ENCODE measurements at places on chromosomes 6 and 20.
A peak's percentile ranks its signal among the peaks of the same experiment; 100 is the strongest.

DNA sequence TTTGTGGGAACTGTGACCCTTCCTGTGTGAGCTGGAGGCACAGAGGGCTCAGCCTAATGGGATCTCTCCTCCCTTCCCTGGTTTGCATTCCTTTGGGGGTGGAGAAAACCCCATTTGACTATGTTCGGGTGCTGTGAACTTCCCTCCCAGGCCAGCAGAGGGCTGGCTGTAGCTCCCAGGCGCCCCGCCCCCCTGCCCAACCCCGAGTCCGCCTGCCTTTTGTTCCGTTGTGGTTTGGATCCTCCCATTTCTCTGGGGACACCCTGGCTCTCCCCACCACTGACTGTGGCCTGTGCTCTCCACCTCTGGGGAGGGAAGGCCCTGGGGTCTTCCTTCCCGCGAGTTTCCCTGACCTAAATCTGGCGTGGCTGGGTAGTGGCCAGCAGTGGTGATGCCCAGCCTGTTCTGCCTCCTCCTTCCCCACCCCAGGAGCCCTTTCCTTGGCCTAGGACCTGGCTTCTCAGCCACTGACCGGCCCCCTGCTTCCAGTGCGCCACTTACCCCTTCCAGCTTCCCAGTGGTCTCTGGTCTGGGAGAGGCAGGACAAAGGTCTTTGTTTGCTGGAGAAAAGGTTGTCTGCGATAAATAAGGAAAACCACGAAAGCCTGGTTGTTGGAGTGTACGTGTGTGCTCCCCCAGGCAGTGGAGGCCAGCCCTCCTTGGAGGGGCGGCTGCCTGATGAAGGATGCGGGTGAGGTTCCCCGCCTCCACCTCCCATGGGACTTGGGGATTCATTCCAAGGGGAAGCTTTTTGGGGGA lies 4.9 kb downstream of the VEGFA start:
- peak; percentile 57 for DNase-seq

- DNase-seq: peak; percentile 87
Measured at GRCh38 chr6:159203304-159204005, 34.3 kb downstream of the FNDC1 start.

DNA sequence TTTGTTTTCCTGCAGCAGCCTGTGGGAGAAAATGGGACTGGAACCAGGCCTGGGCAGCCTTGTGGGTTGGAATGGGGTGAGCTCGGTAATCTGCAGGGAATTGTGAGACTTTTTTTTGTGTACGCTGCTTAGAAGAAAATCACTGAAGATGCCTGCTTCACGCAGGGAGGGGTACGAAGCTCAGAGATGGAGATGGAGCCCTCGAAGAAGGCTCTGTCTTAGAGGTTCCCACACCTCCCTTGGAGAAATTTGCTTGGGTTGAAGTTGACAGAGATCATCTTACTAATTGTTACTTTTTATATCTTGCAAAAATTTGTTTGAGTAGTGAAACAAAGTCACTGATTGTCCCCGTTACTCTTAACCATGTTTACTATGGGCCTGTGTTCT lies 894 bp downstream of the PYGB start:
- peak; percentile 23 for DNase-seq

DNA sequence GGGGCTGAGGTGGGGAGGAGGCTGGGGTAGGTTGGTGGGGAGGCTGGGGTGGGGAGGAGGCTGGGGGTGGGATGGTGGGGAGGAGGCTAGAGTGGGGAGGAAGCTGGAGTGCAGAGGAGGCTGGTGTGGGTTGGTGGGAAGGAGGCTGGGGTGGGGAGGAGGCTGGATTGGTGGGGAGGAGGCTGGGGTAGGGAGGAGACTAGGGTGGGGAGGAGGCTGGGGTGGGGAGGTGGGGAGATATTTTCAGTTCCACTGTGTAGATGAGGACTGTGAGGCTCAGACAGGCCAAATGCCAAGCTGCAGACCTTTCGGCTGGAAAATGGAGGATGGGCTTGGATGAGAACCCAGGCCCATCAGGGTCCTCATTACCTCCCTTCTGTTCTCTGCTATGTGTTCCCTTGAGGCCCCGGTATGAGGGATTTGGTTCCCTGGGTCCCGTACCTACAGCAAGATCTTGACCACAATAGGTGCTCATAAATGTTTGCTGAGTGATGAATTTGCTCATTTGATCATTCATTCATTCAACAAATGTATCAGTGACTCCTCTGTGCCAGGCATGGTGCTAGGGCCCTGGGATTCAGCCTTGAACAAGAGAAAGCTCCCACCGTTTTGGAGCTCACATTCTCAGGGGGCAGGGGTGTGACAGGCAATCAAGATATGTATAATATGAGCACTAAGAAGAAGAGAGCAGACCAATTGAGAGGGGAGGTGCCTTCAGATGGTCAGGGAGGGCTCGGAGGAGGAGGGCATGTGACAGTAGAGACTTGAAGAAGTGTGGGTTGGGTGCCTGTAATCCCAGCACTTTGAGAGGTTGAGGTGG lies 36.1 kb upstream of the NOL4L start:
- DNase-seq: no peak

GRCh38 chr20:55095745-55096400 lies 620.5 kb downstream of the DOK5 start:
- peak; percentile 2 for DNase-seq

GRCh38 chr20:20628314-20628713 lies 84.1 kb downstream of the RALGAPA2 start:
- DNase-seq: no peak

DNA sequence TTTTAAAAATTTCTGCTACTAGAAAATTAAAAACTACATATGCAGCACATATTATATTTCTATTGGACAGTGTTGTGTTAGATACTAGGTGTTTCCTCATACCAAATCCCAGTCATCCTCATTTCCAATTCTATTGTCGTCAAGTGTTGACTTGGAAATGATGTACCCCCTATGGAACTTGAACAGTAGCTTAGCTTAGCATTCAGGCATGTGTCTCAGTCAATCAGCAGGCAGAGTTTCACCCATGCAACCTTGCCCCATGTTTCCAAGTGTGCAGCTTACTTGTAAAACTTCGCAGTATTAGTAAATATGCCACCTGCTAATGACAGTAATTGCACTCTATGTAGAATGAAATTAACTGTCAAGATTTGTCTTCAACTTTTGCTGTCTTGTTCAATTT lies 59.5 kb downstream of the SAMD3 start:
- DNase-seq: no peak

- peak; percentile 86 for DNase-seq
Measured at GRCh38 chr6:158042245-158042798, 60.7 kb downstream of the SYNJ2 start.

DNA sequence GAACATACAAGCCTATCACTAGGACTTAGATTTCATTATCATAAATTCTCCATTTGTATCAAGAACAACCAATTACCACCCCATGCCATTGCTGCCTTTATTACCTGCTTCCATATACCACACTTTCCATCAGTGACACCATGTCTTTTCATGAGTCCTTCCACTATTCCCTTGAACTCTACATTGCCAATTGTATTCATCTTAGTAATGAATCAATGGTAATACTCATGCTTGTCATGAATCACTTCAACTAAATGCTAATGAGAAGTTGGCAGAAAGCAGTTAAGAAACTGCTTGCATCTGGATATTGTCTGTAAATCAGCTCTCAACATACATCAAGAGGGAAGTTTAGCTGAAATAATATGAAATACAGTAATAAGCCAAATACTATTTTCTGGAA lies 61.2 kb upstream of the RNF217 start:
- no peak for DNase-seq

DNA sequence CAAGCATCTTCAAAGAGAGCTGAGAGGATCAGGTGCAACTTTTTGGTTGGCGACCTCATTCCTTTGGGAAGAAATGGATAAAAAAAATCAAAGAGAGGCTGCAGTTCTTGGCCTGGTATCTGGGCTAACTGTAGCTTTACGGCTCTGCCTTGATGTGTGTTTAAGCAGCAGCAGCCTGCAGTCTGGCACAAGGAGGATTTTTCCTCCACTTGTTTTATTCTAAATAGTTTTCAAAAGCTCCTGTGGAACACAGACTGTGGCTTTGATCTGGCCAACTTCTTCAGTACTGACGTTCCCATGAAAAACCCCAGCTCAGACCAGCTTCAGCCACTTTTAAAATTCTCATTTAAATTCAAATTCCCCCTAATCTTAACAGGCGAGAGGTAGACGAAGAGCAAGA lies 137.3 kb downstream of the HDGFL1 start:
- no peak for DNase-seq

DNA sequence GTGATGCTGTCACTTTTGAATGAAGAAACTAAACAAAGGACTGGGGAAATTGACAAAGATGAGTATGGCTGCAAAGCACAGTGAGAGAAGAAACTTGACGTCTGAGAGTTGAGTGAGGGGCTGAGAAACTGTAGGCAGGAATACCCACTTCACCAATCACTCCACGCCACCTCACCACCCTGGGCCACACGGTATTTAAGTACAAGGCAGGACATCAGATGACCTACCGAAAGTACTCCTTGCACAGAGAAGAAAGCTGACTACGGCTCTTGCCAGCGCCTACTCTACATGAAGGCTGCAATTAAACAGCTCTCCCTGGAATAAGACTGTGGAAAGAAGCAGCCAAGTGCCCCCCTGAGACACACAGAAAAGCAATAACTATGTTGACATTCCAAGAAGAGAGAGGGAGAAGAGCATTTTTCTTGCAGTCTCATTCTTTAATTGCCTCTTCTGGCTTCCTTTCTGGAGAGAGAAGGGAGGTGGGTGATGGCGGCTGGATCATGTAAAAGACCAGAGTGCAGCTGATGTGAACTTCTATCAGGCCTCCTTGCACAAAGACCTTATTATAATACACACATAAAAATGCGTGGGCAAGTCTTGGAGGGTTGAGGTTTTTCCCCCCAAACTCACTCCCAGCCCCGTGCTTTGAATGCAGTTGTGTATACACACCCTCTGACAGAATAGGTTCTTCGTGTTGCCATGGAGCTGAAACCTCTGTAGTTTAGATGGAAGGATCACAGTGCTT lies 44.6 kb downstream of the HIVEP2 start:
- DNase-seq: no peak

- DNase-seq: peak; percentile 42
Measured at GRCh38 chr6:22886650-22887581, 317.6 kb downstream of the HDGFL1 start.

DNA sequence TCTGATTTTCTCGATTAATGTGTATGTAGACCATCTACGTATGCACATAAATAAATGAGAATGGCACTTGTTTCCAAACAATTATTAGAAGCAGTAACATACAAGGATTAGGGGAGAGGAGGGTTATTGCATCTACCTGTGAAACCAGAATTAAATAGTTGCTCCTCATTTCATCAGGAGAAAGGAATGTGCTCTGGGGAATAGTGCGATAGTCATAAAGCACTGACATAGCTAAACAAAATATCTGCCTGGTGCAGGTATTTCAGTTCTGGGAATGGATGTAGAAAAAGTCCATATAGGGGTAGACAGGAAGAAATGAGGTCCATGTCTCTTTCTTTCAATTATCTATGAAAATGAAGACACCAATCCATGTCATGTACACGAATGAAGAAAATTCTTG lies 1.6 kb upstream of the ID4 start:
- DNase-seq: no peak

GRCh38 chr6:38208028-38208427 lies 388.5 kb downstream of the ZFAND3 start:
- no peak for DNase-seq

DNA sequence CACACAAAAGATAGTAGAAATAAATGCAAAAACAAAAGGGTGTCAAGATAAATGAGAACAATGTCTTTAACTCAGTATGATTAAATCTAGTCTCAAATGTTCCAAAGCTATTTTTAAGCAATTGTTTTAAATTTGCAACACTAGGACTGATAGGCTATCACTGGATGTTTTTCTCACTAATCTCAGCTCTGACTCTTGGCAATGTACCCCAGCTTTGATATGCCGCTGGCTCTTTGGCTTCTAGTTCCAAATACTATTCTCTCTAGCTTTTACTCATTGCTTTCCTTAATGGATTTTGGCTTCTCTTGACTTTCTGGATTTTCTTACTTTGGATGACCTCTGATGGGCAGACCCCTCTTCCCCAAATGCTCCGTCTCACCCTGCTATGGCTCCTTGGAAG lies 116.0 kb upstream of the SLC35B3 start:
- DNase-seq: no peak

DNA sequence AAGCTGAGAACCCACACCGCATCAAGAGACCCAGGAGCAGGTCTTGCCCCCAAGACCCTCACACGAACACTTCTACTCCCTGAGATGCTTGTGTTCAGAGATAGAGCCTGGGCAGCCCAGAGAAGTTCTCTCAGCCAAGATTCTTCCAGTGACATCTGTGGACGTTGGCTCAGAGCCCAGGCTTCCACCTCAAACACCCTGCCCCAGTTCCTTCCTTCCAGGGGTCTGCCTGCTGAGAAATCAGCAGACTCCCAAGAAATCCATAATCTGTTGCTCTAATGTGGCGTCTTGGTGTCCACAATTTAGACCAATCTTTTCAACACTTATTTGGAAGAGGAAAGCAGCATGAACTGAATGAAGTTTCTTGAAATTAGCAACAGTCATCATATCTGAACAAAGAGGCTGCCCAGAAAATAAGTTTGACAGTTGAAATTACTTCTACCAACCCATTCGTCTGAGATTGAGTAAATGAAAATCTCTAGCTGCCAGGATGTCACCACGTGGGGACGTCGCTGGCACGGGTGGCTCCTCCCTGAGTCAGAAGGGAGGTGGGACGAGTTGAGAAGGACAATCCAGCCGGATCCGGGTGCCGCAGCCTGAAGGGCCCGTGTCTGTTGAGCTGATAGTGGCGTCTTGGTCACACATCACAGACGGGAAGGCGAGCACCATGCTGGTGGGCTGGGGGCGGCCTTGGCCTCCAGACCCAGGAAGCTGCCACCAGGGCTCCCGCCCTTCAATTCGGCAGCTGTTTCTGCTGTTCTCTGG lies 400.9 kb downstream of the TAF4 start:
- no peak for DNase-seq

DNA sequence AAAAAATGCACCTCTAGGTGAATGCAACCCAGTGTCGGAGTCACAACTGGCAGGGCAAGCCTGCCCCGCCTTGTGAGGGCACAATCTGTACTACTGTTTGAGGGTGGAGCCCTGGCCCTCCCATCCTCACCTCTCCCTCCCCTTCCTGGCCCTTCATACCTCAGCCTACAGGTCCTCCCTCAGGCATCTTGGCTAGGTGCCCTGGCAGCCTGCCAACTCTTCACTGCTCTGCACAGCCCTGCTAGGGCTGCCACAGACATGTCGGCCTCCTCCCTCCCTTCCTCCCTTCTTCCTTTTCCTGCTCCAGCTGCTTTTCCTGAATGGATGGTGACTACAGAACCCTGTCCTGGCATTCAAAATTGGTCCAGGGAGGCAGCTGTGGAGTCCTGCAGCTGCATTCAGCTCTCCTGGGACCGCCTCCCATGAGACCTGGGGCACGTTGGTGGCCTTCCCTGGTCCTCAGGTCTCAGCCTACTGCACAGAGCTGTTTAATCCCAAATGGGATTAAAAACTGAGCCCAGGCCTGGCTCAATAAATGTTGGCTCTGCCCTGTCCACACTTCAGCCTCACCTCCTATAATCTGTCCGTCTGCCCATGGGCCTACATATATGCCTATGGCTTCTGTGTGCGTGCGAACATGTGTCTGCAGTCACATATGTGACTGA lies 52.7 kb downstream of the CDH22 start:
- DNase-seq: peak; percentile 45

DNA sequence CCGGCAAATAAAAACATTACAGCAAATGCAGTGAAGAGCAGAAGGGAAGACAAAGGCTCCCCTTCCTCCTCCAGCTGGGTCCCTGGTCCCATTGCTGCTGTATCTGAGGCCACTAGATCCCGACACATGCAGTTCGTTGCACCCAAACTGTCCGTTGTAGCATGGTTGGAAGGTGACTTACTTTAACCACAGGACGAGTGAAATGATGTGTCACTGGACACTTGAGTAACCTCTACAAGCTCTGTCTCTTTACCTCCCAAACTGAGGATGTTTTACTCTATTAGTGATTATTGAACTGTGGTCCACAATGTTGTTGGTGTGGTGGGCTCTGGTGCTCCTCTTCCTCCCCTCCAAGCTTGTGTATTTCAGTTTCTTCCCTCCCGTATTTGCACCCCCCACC lies 46.2 kb upstream of the ARMH2 start:
- DNase-seq: no peak

All from HT1080 (cell line).